Urothelium cell line (cell line): ENCODE measurements at places on chromosomes 5 and 9.

DNA sequence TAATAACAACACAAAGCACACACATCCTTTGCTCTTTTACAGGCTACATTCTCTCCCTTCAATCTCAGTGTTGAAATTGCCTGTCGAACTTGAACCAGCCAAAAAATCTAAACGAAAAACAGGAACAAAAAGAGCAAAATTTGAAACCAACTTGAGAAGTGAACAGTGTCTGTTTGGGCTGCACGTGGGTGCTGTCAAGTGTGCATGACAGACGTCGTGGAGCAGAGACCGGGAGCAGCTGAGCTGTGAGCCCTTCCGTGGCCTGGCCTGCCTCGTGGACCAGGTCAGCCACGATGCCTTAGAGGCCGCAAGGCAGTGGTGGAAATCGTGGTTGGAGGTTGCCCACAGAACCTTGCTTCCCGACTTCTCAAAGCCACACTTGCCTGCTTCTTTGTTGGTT lies 34.8 kb upstream of the DENND1A start:
- no peak for DNase-seq

GRCh38 chr9:116160676-116161571 lies 7.3 kb downstream of the PAPPA start:
- no peak for DNase-seq

GRCh38 chr9:108439947-108440346 lies 415.8 kb downstream of the ACTL7B start:
- peak; percentile 16 for DNase-seq

DNA sequence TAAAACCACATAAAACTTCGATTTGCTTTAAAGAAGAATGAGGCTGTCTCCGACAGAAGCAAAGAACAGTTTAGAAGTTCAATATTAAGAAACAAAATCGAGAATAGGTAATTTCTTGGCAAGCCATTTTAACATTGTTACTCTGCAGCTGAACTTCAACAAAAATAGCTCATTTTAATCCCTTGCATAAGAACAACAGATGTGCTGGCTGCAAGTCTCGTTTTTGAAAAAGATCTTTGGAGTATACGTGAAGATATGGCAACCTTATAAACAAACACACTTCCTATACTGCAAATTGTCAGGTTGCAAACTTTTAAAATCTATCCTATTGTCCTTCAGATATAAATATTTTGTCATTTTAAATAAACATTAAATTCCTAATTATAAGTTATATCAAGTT lies 71.5 kb downstream of the FBN2 start:
- no peak for DNase-seq

DNA sequence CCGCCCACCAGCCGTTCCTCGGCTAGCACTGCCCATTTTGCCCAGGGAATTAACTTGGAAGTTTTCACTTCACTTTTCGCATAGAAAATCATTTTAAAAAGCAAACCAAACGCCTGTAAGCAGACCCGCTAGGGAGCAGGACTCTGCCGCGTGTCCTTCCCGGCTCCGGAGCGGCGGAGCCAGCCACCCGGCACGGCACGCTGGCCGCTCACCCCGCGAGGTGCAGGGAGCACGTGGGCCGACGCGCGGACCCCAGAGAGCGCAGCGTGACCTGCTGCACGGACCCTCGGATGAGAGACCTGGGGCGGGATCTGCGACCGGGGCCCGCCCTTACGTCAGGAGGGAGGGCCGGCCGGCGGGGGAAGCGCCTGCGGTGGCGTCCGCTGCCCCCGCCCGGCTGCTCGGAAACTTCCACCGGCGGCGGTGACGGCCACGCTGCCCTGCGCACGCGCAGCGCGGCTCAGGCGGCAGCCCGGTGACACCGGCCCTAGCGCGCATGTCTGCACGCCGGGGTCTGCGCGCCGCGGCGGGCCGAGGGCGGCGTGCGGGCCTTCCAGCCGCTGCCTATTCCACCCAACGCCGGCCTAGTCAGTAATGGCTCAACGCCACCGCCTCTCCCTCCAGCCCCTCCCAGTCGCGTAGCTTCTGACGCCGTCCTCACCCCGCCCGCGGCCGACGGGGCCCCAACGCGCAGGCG lies 507 bp upstream of the TENT4A start:
- peak; percentile 93 for DNase-seq

DNA sequence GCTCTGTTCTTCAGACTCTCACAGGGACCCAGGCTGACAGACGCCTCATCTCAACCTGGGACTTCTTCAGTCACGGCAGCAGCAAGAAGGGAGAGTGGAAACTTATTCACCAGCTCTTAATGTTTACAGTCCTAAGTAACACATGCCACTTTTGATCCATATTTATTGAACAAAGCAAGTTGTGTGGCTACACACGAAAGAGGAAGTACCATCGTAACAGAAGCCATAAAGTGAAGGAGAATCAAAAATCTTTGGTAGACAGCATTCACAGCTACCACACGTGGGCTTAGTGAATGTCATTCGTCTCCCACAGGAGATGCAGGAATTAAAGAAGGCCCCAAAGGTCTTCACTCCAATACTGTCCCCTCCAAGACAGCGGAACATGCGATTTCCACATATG lies 582.6 kb downstream of the CETN3 start:
- no peak for DNase-seq
